ENCODE measurements at places on chromosomes 2 and 18. TPM values are rescaled to one million over a fixed set of nuclear protein-coding genes. Genes with fewer than 3 reads are reported as not detected.

- no peak for DNase-seq
- no peaks in the 10 kb centered on the region for H3K27me3 ChIP-seq
- no peak overlapping the region for H3K4me3 ChIP-seq
- no peaks in the 10 kb centered on the region for H3K36me3 ChIP-seq
- H3K4me1 ChIP-seq = peaks cover 5% of the 10 kb centered on the region
Observed at GRCh38 chr2:152084076-152084475, 14.8 kb downstream of the CACNB4 start.

GRCh38 chr2:165843351-165843750, 49.3 kb upstream of the GALNT3 start:
- DNase-seq = no peak
- no peaks in the 10 kb centered on the region for H3K4me1 ChIP-seq
- no peak overlapping the region for H3K4me3 ChIP-seq
- H3K36me3 ChIP-seq = no peaks in the 10 kb centered on the region
- no peaks in the 10 kb centered on the region for H3K27me3 ChIP-seq

- no peaks in the 10 kb centered on the region for H3K36me3 ChIP-seq
- H3K4me3 ChIP-seq = no peak overlapping the region
- no peak overlapping the region for H3K27ac ChIP-seq
- H3K27me3 ChIP-seq = no peaks in the 10 kb centered on the region
- no peaks in the 10 kb centered on the region for H3K4me1 ChIP-seq
Observed at GRCh38 chr18:51137026-51137729, 60.3 kb downstream of the MEX3C start.

DNA sequence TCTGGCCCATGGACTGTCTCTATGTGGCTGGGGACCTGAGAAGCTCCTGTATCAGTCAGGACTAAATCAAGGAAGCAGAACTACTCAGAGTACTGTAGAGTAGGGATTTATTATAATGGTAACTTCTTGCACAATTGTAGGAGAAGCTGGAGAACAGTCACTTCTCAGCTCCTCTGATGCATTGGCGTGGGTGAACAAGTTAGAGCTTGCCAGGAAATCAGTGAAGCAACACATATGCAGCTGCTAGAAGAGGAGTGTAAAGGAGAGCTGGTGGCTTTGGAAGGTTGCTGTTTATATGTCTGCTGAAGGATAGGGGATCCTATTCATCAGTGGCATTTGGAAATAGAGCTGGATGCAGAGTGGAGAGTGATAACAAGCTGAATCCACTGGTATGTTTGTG, 215.5 kb upstream of the CWC22 start:
- no peaks in the 10 kb centered on the region for H3K36me3 ChIP-seq
- H3K4me3 ChIP-seq = no peak overlapping the region
- no peaks in the 10 kb centered on the region for H3K4me1 ChIP-seq
- no peak for DNase-seq

- H3K27me3 ChIP-seq = no peaks in the 10 kb centered on the region
- H3K27ac ChIP-seq = no peak overlapping the region
- DNase-seq = no peak
- H3K36me3 ChIP-seq = no peaks in the 10 kb centered on the region
Observed at GRCh38 chr2:158837645-158838044, 42.5 kb downstream of the DAPL1 start.

DNA sequence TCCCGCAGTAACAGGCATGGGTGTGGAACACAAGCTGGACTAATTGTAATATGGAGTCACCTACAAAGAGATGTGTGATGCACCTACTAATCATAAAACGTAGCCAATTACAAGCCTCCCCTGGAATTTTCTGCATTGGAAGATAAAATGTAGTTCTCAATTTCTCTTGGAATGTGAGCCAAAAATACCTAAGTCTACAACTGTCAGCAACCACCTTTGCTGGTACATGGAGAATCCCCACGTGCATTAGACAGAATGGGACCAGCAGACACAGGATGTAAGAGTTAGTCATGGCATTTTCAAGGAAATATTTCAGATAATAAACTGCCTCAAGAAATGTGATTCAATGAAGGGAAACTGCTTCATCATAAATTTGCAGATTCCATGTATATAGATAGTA, 85.6 kb upstream of the DCC start:
- no peaks in the 10 kb centered on the region for H3K4me1 ChIP-seq
- no peak overlapping the region for H3K27ac ChIP-seq
- no peaks in the 10 kb centered on the region for H3K36me3 ChIP-seq

DNA sequence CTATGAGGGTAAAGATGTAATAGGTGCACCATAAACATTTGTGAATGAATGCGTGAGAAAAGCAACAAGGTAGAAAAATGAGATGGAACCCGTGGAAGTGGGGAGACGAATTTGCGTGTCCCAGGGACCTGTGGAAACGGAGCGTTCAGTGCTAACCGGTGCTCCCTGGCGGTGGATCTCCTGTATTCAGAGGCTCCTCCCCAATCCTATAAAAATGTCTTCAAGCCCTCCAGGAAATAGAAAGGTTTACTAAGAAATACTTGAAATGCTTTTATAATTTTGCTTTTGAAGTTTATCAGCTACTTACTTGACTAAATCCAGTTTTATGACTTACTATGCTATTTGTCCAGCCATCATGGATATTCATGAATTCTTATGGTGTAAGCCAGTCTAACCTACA, 62.8 kb upstream of the RBM44 start:
- H3K36me3 ChIP-seq = peaks cover 44% of the 10 kb centered on the region
- no peaks in the 10 kb centered on the region for H3K27me3 ChIP-seq
- H3K4me1 ChIP-seq = peaks cover 93% of the 10 kb centered on the region
- DNase-seq = no peak

DNA sequence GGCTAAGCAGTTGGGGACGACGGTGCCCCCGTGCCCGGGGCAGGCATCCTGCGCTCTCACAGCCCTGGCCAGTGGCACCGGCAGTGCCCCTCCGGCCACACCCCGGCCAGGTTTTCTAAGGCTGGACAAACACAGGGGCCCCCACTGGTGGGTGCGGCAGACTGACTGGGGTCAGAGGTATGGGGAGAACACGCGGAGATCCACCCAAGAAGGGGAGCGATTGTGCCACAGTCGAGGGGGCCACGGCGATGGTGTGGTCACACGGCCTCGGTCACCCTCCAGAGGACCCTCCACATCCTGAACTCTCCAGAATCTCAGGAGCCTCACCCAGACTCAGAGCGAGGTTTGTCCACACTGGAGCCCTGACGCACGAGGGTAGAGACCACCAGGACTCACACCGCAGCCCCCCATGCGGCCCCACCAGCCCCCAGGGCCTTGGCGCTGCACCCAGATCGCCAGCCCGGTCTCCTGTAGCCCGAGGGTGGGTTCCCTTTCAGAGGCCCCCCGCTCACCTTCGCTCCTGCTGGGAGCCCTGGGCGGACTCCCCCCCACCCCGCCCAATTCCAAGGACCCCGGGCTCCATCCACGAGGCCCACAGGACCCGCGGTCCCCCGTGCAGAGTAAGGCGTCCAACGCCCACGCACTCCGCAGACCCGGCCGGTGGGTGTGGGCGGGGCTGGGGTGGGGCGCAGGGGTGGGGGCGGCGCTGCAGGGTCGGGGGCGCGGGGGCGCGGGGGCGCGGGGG, 15.2 kb downstream of the PDCD1 start:
- peak overlapping the region; percentile 41 for H3K27ac ChIP-seq
- H3K36me3 ChIP-seq = no peaks in the 10 kb centered on the region
- no peak for DNase-seq
- H3K4me1 ChIP-seq = peaks cover 15% of the 10 kb centered on the region
- H3K4me3 ChIP-seq = peak overlapping the region; percentile 30
- no peaks in the 10 kb centered on the region for H3K27me3 ChIP-seq

GRCh38 chr2:190545555-190546385, 11.2 kb upstream of the NEMP2 start:
- H3K36me3 ChIP-seq = no peaks in the 10 kb centered on the region
- DNase-seq = no peak
- H3K4me1 ChIP-seq = no peaks in the 10 kb centered on the region
- peak overlapping the region; percentile 12 for H3K4me3 ChIP-seq
- no peak overlapping the region for H3K27ac ChIP-seq

DNA sequence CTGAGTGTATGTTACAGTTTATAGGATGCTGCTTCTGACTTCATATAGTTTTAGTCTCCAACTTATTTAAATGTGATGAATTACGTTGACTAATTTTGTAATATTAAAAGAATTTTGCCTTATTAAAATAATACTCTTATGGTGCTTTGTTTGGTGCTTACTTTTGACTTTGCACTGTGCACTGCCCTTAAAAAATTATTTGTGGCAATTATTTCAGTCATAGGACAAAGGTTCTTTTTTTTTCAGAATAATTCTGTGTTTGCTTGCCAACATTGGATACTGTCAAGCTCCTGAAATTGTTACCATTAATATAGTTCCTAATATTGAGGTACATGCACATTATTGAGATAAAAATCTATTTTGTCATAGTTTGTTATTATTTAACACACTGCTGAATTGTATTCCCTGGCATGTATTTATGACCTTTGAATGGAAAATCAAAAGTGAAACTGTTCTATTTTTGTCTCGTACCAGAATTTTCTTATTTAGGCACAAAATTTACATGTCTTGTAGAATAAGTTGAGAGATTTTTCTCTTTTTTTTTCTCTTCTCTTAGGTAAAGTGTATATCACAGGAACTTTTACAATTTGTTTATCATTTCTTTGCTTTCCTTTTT, 572.8 kb upstream of the KLHL29 start:
- H3K27ac ChIP-seq = no peak overlapping the region
- H3K4me3 ChIP-seq = no peak overlapping the region
- no peaks in the 10 kb centered on the region for H3K4me1 ChIP-seq
- no peak for DNase-seq

- H3K4me1 ChIP-seq = peaks cover 28% of the 10 kb centered on the region
- no peaks in the 10 kb centered on the region for H3K27me3 ChIP-seq
- H3K36me3 ChIP-seq = no peaks in the 10 kb centered on the region
- no peak for DNase-seq
- H3K4me3 ChIP-seq = no peak overlapping the region
- H3K27ac ChIP-seq = no peak overlapping the region
Observed at GRCh38 chr2:101717071-101717845, 19.8 kb downstream of the MAP4K4 start.

DNA sequence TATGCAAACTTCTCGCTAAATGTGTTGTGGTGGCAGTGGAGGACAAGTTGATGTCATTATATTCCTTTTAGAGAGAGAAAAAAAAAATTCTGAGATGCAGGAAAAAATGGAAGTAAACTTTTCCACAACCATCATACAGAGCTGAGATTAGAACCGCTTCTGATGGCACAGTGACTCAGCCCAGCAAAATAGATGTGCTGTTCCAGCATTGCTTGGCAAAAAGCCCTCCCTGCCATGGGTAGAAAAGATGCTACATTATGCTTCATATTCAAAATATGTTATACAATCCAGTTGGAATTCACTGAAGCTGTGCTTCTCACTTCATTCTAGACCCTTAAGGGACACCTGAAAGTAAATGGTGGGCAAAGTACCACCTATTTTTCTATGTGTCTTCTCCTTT, 1047.6 kb upstream of the FANCL start:
- H3K4me3 ChIP-seq = no peak overlapping the region
- DNase-seq = no peak
- H3K27me3 ChIP-seq = no peaks in the 10 kb centered on the region
- no peaks in the 10 kb centered on the region for H3K36me3 ChIP-seq

GRCh38 chr2:183195998-183196409, 71.8 kb downstream of the NUP35 start:
- H3K27ac ChIP-seq = no peak overlapping the region
- H3K4me1 ChIP-seq = no peaks in the 10 kb centered on the region
- H3K4me3 ChIP-seq = no peak overlapping the region
- H3K36me3 ChIP-seq = no peaks in the 10 kb centered on the region
- no peak for DNase-seq

DNA sequence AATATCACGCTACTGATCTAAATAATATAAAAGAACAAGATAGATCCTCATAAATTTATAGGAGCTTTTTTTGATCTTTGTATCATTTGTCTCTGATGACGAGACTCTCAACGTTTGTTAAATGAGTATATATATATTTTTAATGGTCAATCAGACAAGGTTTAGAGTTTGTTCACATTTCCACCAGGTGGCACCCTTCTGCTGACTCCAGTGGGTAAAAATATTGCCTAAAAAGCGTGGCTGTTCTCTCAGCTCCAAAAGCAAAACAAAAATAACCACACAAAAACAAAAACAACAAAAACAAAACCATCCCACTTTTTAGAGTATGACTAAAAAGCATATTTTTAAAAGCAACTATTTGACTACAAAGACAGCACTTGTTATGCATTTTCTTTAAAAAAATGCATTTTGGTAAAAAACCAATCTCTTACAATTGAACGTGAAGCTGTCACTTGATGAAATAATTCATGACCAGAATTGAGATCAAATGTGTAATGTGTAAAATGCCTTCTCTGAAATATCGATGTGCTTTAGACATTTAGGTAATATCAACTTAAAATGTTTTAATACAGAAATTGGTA, 723.2 kb downstream of the DPP10 start:
- H3K27ac ChIP-seq = no peak overlapping the region
- H3K4me1 ChIP-seq = no peaks in the 10 kb centered on the region
- no peak overlapping the region for H3K4me3 ChIP-seq
- H3K27me3 ChIP-seq = peaks cover 31% of the 10 kb centered on the region
- no peaks in the 10 kb centered on the region for H3K36me3 ChIP-seq
- DNase-seq = no peak

DNA sequence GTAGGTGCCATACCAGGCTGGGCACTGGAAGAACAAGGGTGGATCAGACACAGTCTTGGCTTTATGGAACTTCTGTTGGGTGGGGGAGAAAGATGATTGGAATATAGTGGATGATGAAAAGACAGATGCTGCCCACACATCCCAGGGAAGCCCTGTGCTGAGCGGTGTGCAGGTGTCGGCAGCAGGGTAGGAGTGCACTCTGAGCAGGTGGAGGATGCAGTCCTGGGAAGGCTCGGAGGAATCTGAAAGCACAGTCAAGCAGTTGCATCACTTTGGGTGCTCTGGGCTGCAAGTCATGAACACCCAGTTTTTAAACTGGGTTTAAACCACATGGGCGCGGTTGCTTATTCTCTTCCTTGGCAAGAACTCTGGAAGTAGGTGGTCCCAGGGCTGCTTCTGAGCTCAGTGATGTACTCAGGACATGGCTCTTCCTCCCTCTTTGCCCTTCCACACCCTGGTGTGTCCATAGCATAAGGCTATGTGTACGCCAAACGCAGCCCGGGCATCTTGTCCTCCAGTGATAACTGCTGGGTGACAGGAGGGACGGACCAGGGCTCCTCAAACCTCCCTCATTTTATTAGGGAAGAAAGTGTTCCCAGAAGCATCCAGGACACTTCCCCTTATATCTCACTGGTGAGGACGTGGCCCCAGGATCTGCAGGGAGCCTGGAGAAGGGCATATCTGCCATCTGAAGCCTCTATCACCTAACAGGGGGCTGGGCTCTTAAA, 84.0 kb downstream of the SH3RF3 start:
- H3K36me3 ChIP-seq = no peaks in the 10 kb centered on the region
- no peak overlapping the region for H3K27ac ChIP-seq
- H3K4me3 ChIP-seq = no peak overlapping the region
- DNase-seq = no peak
- H3K27me3 ChIP-seq = peaks cover 9% of the 10 kb centered on the region

The G6PC2 gene
- total RNA-seq = not detected

The OXER1 gene
- 1.9 TPM for total RNA-seq

The FNDC4 gene
- total RNA-seq = 1.6 TPM

The PSTPIP2 gene
- 11.5 TPM for total RNA-seq

The OSGEPL1 gene
- total RNA-seq = 7.9 TPM

The PCARE gene
- 0.95 TPM for total RNA-seq

The DPP10 gene
- 0.80 TPM for total RNA-seq

The COLEC12 gene
- 79.2 TPM for total RNA-seq

The DNAJC5G gene
- not detected for total RNA-seq

The SNORC gene
- 0.53 TPM for total RNA-seq

Measured in lower lobe of right lung (tissue), 2 donors.